ENCODE measurements at places on chromosomes 3 and 15.

- DNase-seq = no peak
These were observed 177.7 kb downstream of the THRB start for GRCh38 chr3:24316887-24317383.

DNA sequence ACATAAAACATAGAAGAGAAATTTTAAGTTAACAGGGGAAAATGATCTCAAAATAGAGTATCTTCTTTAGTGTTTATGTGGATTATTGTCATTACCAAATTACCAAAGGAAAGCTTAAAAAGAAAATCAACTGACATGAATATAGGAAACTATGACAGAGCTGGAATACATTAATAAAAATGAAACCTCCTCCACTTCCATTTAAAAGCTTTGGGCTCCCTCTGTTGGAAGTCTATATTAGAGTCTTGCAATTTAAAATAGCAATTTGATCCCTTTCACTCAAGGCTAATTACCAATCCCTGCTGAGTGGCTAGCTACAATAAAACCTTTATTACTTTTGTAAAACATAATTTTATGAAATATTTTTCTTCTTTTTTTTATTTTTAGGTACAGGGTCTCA, 61.4 kb upstream of the IMPG2 start:
- peak; percentile 34 for DNase-seq

DNA sequence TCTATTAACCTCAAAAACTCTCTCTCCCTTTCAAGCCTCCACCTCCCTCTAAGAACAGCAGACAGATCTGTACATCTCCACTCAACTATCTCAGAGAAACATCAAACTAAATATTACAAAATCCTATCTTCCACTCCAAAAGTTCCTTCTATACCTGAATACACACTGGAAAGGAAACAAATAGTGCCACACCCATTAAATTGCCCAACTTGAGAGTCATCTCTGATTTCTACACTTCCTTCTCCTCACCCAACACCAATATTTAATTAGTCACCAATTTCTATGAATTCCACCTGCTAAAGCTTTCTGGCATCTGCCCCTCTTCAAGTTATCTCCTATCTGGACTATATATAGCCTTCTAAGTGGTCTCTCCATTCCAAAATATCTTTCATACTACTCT, 65.8 kb downstream of the PEAK1 start:
- DNase-seq = no peak

GRCh38 chr15:70243686-70244540, 146.2 kb upstream of the TLE3 start:
- DNase-seq = no peak

DNA sequence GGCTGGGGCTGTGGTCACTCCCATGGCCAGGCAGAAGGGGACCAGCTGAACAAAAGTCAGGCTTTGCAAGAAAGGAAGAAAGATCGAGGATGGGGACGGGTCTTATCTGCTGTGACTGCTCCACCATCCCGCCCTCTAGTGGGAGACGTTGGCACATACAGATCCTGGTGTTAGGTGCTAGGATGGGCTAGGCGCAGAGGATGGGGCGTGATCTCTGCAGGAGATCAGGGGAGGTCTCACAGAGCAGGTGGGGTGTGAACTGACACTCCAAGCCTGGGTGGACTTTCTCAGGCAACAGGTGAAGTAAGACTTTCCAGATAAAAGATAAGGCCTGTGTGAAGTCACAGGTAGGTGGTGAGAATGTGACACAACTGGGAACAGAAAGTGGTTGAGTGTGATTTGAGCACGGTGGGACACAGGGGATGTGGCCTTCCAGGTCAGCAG, 141.9 kb upstream of the SMAD3 start:
- no peak for DNase-seq

DNA sequence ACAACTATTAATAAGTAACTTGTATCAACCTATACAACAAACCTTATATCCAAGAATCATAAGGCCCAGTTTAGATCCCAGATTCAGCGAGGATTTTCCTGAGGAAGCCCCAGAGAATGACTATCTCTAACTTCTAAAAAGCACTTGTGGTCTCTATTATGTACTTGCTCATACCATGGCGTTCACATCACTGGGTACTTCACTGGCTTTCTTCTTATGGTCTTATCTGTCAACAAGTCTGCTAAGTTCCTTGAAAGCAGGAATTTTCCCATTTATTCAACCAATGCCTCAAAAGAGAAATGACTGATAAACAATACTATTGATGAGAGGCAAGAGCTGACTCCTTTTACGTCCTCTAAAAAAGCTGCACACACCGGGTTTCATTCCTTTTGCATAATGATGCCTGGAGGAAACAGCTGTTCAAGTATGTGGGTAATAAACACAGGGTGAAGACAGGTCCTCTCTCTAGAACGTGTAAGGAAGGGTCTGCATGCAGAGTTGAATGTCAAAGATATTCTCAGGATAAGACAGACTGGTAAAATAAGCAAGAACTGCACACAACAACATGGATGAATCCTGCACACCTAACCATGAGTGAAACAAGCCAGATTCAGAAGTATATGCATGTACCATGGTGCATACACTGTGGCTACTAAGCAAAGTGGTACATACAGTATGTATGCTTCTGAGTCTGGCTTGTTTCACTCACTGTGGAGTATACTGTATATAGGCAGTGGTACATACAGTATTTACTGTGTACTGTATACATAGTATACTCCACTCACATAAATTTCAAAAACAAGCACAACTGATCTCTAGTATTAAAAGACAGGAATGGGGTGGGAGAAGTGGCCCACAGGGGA, 408.7 kb downstream of the SHQ1 start:
- no peak for DNase-seq

GRCh38 chr3:42184651-42185443, 81.1 kb downstream of the CCK start:
- DNase-seq = no peak

DNA sequence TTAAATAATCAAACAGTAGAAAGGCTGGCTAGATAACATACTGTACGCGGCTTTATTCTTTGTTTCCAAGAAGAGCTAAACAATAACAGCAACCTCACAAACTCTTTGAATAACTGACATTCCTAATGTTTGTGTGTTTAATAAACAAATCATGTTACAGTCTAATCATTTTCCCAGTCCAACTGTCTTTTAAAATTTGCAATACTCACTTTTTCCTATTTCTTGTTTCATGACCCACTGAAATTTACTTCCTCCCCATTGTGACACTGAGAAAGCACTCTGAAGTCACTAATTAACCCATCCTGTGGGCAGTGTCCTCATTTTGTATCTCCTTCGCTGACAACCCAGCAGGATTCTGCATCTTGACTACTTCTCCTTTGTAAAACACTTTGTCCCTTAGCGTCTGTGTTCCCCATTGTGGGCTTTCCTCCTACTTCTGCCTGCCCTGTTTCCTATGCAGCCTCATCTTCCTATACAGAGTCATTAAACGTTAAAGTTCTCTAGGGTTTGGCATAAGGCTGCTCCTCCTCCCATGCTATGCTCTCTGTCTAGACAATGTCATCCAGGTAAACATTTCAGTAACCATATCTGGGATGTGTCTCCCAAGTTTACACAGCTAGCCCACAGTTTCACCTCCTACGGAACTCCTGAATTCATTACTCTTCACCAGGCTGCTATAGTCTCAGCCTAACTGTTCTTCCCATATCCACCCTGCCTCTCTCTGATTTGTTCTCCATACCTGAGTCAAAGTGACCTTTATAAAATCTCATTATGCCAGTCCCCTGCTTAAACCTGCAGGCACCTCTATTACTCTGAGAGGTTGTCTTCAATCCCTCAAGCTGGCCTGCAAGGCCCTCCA, 148.9 kb downstream of the GREM1 start:
- no peak for DNase-seq

DNA sequence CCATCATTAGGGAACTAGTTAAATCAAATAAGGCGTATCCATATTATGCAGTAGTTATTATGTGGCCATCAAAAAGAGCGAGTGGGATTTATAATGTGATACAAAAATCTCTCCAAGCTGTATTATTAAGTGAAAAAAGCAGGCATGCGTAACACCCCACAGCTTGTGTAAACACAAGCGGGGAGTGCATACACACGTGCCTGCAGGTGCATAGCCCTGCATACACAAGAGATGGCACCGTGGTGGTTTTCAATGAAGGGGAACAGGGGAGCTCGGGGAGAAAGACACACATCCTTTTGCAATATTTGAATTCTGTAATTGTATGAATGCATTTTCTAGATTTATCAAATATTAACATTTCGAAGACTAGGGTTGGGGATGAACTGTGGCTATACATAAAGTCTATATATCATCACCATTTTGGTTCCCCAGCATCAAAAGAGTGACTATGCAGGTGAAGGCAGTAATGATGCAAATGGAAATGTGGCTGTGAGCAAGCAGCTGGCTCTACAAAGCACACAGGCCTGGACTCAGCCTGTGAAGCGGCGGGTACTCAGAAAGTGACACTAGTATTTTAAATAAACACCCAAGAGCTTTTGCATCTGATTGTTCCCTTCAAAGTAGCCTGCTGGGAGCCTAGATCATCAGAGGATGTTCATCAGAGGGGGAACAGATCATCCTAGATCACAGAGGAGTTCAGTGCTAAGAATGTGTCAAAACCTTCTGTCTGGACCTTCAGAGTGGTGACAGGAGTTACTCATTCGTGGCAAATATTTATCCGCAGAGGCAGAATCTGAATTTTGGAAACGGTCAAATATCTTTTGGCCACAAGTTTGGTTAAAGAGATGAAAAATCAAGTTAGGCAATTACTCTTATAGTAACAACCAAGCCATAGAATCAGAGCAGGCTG, 9.4 kb upstream of the KIF7 start:
- no peak for DNase-seq

DNA sequence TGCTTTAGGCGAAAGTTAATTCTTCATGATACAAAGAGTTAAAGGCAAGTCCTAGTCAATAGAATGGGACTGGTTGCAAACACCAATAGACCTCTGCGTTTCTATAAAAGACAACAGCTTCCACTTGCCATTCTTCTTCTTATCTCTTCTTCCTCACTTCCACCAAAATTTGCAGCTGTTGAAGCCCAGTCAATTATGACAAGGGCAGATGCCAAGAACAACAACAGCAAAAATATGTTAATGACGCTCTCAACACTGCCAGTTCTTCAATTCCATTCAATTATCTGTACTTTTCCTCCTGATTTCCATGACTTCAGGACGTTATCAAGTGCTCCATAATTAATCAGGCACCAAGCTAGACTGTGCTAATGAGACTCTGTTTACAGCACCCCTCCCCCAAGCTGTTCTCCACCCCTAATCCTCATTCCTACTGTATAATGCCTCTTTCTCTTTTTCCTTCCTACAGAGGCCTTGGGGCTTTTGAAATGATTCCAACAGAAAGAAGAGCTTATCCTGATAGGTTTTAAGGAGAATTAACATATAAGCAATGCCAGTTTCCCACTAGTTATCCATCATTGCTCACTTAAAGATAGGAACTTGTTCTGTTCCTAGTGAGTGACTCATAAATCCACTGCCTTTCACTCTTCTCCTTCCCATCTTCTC, 1160.5 kb downstream of the IGSF11 start:
- DNase-seq = no peak

DNA sequence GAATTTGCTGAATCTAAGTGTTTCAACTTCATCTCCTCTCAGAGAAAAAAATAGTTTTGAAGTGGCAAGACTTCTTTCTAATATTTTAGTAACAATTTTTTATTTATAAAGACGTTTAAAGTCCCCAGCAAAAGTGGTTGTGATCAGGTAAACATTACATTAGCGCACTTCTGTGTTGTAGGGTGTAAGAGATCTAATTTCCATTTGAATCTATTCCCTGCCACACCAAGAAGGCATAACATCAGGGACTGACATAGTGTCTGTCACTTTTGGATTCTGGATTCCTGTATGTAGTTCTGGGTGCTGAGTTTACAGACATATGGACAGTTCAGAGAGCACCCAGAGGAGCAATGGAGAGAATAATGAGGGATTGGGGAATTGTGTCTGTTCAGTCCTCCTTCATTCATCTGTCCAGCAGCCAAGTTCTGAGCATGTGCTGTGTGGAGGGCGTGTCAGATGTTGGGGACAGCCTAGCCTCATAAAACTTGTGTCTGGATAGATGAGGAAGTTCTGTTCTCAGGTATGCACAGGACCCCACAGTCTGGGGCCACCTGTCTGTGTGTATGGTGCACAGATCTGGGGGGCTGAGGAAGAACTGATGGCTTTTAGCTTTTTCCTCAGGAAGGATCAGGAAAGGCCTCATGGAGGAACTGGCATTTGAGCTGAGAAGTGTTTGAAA, 65.6 kb downstream of the MAP2K5 start:
- DNase-seq = no peak

- no peak for DNase-seq
These were observed 2.9 kb downstream of the MBNL1 start for GRCh38 chr3:152271501-152272236.

DNA sequence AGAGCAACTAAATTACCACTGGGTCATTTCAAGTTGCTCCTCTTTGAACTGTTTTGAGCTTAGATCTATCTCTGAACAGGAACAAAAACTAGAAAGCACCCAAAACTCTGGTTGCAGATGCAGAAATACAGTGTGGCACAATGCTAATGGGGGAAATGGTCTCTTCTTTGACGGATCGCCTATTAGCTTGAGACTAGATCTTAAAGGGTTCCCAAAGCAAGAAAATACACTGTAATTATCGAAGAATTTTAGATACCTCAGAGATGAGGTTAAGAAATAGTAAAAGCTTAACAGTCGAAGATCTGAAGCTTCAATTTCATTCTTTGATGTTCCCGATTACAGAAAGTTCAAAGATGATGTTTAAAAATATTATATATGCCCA, 818 bp downstream of the PPP1R2 start:
- no peak for DNase-seq

DNA sequence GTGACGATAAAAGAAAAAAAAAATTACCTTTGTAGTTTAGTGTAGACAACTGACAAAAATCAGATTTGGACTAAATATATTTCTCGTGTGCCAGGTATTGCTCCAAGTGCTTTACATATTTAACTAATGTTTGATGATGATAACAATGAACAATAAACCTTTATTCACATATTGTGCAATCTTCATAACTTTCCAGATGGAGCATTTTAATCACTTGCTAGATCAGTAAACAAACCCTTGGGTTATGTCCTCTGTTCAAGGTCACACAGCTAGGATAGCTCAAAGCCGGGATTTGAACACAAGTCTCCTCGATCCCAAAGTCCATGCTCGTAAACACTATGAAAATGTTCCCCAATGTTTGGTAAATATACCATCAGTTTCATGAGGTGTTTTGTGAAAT, 14.5 kb downstream of the NCEH1 start:
- no peak for DNase-seq
